Lung microvascular endothelial cell (primary cell): ENCODE measurements at places on chromosomes 11 and 22. TPM values are rescaled to one million over a fixed set of nuclear protein-coding genes. Genes with fewer than 3 reads are reported as not detected.

DNA sequence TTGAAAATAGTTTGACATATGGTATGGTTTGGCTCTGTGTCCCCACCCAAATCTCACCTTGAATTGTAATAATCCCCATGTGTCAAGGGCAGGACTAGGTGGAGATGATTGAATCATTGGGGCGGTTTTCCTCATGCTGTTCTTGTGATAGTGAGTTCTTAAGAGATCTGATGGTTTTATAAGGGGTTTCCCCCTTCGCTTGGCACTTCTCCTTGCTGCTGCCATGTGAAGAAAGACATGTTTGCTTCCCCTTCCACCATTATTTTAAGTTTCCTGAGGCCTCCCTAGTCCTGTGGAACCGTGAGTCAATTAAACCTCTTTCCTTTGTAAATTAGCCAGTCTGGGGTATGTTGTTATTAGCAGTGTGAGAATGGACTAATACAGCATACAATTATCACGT is 7.7 kb downstream of the KCTD21 start:
- DNase-seq = no peak

GRCh38 chr11:4919250-4919649 is at the start of gene OR51G2:
TSS of gene OR51G2 (minus strand) at chr11:4919350. CDS start at chr11:4915663, 3,687 bp downstream.
- DNase-seq = no peak

GRCh38 chr11:61793829-61794204 is 1.1 kb downstream of the FEN1 start:
- DNase-seq = no peak

The MIOX gene
- not detected in 2 replicates for total RNA-seq

The SLC2A11 gene
- 4.0 and 4.4 TPM in 2 replicates for total RNA-seq
